ENCODE measurements at places on chromosomes 13 and 19. TPM values are rescaled to one million over a fixed set of nuclear protein-coding genes. Genes with fewer than 3 reads are reported as not detected.

DNA sequence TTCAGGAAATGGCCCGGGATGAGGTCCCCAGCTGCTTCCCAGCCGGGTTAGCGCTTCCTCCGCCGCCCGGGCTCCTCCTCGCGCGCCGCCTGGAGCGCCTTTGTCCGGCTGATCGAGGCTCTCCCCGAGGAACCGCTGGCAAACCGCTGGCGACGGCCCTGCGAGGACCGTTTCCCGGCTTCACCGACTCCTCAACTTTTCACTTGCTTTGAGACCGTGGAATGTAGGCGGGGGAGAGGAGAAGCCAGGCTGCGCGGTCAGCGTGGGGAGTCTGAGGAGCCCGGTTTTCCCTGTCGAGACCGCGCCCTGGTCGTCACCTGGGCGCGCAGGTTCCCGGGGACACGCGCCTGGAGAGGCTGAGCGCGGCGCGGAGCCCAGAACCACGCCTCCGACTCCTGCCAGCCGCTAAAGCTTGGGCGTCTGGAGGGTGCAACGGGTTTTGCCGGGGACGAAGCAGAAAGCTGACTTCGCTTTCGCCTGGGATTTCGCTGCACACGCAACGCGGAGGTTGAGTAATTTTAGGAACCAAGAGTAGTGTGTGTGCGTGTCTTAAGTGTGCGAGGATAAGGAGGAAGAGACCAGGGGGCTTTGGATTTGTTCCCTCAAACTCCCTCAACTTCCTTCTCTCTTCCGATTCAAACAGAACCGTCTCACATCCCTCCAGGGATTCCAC lies 7.3 kb upstream of the DGKH start:
- peak; percentile 65 for DNase-seq

The CGB3 gene
- total RNA-seq, result not detected

DNA sequence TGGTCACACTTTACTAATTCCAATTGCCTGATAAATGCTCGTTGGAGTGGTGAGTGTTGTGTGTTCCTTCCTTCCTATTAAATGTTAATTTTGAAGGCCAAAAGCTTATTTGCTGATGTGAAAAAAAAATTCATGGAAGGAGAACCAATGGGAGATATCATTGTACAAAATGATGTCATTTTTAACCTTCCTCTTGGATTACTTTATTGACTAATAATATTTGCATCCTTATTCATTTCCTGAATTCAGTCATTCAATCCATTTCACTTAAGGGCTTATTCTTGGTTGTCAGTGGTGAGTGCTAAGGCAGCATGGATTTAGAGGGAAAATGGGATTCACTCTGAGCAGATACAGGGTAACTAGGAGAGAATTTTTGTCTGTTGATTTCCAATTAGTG lies 216.0 kb upstream of the HTR2A start:
- DNase-seq, result no peak

The F2RL3 gene
- 5.4 TPM for total RNA-seq

The SPART gene
- total RNA-seq, result 71.2 TPM

The PTH2 gene
- not detected for total RNA-seq

DNA sequence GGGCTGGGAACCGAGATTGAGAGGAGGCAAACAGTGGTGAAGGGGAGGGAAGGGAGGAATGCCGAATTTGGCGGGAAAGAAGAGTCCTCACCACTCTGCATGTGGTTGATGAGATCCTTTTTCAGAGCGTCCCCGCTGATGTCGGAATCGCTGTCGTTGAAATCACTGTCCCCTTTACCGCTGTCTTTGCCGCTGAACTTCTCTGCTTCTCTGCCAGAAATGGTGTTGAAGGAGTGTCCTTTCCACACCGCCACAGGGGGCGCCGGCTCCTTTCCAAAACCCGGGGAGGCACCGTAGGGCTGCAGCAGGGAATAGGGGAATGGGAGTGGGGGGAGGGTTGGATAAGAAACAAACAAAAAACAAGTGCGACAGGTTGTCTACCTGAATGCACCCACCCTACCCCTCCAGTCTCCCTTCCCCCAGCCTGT lies 3.1 kb downstream of the PCDH8 start:
- DNase-seq, result no peak

DNA sequence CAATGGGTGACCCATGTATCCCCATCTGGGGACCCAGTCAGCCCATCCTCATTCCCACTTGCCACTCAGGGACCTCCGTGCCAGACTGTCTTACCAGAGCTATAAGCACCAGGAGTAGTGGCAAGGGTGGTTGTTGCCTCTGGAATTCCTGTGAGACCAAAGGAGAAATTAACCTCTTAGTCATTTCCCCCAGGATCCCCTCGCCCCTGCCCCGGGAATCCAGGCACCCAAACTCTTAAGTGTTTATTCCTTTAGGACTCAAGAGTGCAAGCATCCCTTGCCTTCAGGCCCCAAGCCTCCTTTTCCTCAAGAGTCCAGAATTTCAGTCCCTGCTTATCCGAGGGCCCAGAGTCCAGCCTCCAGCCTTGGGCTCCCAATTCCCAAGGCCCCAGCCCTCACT lies 9.2 kb downstream of the NTN5 start:
- no peak for DNase-seq

GRCh38 chr19:38805180-38805579 lies 7.6 kb downstream of the LGALS4 start:
- no peak for DNase-seq

The NANOS3 gene
- 1.1 TPM for total RNA-seq

- peak; percentile 74 for DNase-seq
Observed at GRCh38 chr13:30616927-30617314, 799 bp upstream of the USPL1 start.
